Endodermal cell (in vitro differentiated cells): ENCODE measurements at places on chromosomes 1 and 21. TPM values are rescaled to one million over a fixed set of nuclear protein-coding genes. Genes with fewer than 3 reads are reported as not detected.
A peak's percentile ranks its signal among the peaks of the same experiment; 100 is the strongest.

GRCh38 chr1:214019499-214019898, 31.7 kb downstream of the PROX1 start:
- no peak overlapping the region for H3K27ac ChIP-seq
- H3K27me3 ChIP-seq = no peaks in the 10 kb centered on the region
- no peak overlapping the region for H3K4me3 ChIP-seq
- no peaks in the 10 kb centered on the region for H3K36me3 ChIP-seq
- peaks cover 9% of the 10 kb centered on the region for H3K4me1 ChIP-seq
- DNase-seq = no peak

Gene LHX8
- total RNA-seq = 0.26 TPM in 1 of 3 replicates, not detected in the others

- no peaks in the 10 kb centered on the region for H3K36me3 ChIP-seq
- peaks cover 6% of the 10 kb centered on the region for H3K4me1 ChIP-seq
- H3K4me3 ChIP-seq = no peak overlapping the region
- no peak overlapping the region for H3K27ac ChIP-seq
- no peak for DNase-seq
- H3K27me3 ChIP-seq = no peaks in the 10 kb centered on the region
Measured at GRCh38 chr1:95778217-95778616, 544.2 kb downstream of the RWDD3 start.

- peak; percentile 99 for DNase-seq
- H3K27ac ChIP-seq = no peak overlapping the region
- no peaks in the 10 kb centered on the region for H3K27me3 ChIP-seq
- peaks cover 4% of the 10 kb centered on the region for H3K4me1 ChIP-seq
- no peaks in the 10 kb centered on the region for H3K36me3 ChIP-seq
- H3K4me3 ChIP-seq = peak overlapping the region; percentile 62
Measured at GRCh38 chr1:231211005-231211857, 29.8 kb upstream of the GNPAT start.

Gene IL12RB2
- total RNA-seq = not detected in 3 replicates

Gene EPS15
- total RNA-seq = 46.9 to 58.2 TPM (median 47.3 TPM) in 3 replicates

Gene MRAP
- not detected in 3 replicates for total RNA-seq

DNA sequence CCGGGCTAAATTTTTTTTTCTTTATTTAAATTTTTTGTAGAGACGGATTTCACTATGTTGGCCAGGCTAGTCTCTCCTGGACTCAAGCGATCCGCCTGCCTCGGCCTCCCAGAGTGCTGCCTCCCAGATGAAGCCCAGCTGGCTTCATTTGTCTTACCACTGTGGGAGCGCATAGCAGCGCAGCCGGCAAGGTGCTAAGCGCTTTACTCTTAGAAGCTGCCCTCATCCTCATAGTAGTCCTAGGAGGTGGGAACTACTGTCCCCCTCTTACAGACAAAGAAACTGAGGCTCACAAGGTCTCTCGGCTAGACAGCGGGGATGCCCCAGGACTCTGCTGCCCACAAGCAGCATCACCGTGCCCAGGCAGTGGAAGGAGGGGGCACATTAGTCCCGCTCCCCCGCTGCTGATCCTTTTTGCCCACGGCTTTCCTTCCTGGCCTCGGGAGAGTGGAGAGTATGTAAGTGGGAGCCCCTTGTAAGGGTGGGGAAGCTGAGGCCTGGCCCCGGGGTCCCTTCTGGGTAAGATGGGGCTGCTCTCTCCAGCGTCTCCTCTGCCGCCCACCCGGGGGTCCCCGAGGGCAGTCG, 726 bp downstream of the TMEM54 start:
- H3K4me1 ChIP-seq = peaks cover 4% of the 10 kb centered on the region
- H3K4me3 ChIP-seq = peak overlapping the region; percentile 69
- H3K36me3 ChIP-seq = no peaks in the 10 kb centered on the region
- DNase-seq = peak; percentile 52
- H3K27ac ChIP-seq = no peak overlapping the region

Gene DMRTA2
- 1.2 to 1.4 TPM (median 1.2 TPM) in 3 replicates for total RNA-seq

DNA sequence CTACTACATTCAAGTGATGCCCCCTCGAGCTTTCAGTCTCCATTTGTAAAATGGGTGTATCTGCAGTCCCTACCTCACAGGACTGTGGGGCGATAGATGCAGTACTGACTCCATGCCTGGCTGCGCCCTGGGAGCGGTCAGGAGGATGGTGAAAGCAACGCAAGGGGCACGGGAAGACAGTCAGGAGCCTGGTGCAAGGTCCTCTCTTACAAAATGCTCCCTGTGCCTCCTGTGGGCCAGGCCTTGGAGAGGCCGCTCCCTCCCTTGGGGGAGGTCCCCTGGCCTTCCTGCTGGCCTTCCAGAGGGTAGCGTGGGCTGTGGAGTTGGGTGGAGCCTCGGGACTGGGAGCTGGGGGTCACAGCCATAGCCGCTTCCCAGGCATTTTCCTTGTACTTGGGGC, 21.6 kb downstream of the FAM151A start:
- no peaks in the 10 kb centered on the region for H3K27me3 ChIP-seq
- no peak overlapping the region for H3K4me3 ChIP-seq
- H3K36me3 ChIP-seq = no peaks in the 10 kb centered on the region

DNA sequence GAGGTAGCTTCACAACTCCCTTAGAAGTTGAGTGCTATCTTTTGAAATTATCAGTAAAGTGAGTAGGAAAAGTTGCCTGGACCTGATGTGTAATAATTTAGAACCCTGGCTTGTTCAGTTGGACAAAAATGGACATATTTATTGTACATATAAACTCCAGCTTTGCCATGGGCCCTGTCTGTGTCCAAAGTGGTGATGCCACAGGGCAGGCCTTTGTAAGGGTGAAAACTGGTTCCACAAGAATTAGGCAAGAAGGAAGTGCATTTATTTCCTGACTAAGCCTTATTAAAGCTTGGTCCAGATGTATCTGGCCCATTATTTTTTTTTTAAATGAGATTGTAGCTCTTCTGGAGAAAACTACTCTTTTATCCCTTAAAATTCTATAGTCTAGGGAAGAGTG, 47.9 kb downstream of the MACO1 start:
- no peak overlapping the region for H3K4me3 ChIP-seq
- no peak for DNase-seq
- H3K36me3 ChIP-seq = peaks cover 5% of the 10 kb centered on the region
- H3K27me3 ChIP-seq = peaks cover 75% of the 10 kb centered on the region

Gene IGSF9
- total RNA-seq = 7.9 to 9.2 TPM (median 8.8 TPM) in 3 replicates
